Mesothelial cell of epicardium (in vitro differentiated cells): ENCODE measurements at places on chromosomes 5 and 9.

DNA sequence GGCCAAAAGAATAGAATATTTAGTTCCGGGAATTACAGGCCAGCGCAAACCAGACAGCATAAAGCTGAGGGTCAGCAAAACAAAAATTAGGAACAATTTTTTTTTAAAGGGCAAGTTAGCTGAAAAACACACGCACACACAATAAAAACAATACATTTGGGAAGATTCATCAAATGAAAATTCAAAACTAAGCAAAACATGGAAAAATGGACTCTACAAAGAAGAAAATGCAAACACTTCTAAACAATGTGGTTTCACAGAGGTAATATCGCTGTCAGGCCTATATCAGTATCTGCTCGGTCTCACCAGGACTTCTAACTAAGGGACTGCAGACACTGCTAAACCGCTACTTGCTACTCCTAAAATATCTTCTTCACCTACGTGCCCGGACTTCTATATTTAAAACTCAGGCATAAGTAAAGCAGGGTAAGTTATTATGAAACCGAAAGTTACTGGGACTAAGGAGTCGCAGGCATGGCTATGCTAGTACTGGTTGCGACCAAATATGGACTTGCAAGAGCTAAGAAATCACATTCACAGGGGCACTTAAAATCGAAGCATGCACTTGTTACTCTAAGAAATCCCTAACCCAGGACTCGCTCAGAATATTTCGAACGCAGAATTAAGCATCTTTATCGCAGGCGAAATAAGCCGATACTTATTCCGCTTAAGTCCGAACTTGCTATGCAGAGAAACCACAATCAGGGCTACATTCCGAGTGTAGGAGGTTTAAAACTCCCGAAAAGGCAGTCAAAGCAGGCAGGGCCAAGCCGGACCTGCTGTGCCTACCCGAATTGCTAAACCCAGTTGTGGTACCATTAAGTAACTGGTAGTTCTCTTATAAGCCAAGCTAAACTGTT is 2.3 kb downstream of the ANXA2R start:
- DNase-seq, result no peak

- DNase-seq, result no peak
Measured at GRCh38 chr9:20616808-20617207, 5.5 kb downstream of the MLLT3 start.

GRCh38 chr5:120405286-120405864 is 58.7 kb upstream of the PRR16 start:
- no peak for DNase-seq

DNA sequence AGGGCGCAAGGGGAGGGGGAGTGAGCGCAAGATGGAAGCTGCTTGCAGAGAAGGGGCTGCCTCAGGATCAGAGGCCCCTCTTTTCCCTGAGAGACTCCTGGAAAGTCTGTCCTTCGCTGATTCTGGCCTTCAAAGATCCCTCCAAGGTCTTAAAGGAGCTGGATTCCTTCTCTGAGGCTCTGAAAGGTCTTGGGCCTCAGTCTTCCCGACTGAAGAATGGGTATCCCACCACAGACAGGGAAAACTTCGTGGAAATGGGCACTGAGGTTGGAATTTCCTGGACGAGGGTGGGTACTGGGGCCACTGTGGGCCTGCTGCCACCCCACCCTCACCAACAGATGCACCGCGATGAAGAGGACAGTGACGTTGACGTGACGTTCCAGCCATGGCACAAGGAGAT is 3.1 kb downstream of the PTRH1 start:
- no peak for DNase-seq

- no peak for DNase-seq
Measured at GRCh38 chr9:135692410-135692809, 6.9 kb downstream of the SOHLH1 start.

DNA sequence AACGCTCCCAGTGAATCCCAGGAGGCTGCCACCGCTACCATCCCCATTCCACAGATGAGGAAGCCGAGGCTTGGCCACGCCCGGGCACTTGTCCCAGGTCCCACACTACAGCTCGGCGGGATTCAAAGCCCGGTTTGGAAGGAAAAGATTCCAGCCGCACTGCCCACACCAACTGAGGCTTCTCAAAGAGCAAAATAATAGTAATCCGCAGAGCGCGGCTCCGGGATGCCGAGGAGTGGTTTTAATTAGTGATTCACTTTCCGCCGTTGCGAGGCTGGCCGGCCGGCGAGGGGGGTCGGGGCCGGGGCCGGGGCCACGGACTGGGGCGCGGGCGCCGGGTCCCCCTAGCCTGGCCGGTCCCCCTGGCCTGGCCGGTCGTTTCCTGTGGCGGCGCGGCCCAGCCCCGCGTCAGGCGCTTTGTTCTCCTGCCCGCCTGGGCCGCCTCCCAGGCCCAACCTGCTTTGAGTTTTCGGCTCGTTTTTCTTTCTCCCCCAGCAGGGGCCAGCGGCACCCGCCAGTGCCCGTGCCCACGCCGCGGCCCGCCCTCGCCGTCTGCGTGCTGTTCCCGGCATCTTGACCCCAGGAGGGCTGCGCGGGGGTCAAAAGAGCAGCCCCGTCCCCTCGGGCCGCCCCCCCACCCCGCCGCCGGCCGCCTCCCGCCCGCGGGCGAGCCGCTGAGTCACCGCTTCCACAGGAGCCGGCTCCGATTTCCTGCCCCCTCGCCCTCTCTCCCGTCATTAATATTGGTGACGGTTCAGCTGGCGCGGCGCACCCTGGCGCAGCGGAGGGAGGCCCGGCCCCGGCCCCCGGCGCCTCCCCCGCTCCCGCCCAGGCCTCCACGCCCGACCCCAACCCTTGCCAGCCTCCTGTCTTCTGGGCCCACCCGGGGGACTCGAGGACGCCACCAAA is 31.2 kb downstream of the FGF18 start:
- peak; percentile 42 for DNase-seq

DNA sequence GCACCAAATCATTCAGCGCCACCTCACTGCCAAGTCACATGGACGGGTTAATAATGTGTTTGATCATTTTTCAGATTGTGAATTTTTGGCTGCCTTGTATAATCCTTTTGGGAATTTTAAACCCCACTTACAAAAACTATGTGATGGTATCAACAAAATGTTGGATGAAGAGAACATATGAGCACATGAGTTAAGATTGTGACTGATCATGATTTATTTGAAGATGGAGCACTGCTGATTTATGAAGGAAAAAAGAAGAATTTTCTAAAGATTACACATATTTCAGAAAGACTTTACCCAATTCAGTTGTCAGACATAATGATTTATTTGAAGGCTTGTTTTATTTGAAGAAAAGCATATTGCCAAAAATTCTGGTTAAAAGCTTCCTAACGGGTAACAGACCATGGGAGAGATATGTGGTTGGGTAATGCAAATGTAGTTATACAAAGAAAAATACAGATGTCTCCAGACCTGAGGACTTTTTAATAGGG is 37.4 kb downstream of the TNFAIP8 start:
- DNase-seq, result no peak

DNA sequence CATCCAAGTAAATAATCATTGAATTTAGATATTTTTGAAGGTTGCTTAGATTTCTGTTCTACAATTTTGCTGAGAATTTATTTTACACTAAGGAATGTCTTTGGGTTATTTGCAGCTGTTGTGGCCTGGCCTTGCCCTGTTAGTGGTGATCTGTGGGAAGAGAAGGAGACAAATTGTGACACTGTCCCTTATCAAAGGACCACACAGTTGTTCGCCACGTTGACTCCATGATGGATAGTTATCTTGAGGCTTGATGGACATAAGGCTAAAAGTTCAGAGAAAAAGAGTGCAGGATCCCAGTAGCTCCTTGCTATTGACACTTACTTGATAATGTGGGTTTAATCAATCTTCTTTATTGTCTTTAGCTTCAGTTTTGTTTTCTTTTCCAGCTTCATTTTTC is 186.6 kb upstream of the MEF2C start:
- no peak for DNase-seq
